Fibroblast of upper back skin (primary cell): ENCODE measurements at places on chromosomes 3 and 15.

- no peak for DNase-seq
These were observed 506.4 kb upstream of the ADAMTS9 start for GRCh38 chr3:65194047-65194714.

DNA sequence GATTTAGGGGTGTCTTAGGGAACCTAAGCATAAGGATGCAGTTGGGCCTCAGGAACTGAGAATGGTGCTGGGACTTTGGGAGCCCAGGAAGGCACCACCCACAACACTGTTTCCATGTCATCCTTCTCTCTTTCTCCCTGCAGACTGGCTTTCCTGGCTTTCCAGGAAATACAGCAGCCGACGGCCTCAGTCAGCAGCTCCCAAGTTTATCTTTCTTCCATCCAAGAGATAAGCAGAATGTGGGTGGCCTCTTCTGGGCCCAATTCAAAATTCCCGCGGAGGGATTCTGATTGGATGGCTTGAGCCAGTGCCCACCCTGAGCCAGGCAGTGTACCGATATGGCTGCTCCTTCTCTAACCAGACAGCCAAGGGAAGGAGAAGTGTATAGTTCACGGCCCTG is 4.5 kb upstream of the CLN6 start:
- no peak for DNase-seq

- peak; percentile 74 for DNase-seq
These were observed 70.7 kb downstream of the SOX2 start for GRCh38 chr3:181782306-181782954.

DNA sequence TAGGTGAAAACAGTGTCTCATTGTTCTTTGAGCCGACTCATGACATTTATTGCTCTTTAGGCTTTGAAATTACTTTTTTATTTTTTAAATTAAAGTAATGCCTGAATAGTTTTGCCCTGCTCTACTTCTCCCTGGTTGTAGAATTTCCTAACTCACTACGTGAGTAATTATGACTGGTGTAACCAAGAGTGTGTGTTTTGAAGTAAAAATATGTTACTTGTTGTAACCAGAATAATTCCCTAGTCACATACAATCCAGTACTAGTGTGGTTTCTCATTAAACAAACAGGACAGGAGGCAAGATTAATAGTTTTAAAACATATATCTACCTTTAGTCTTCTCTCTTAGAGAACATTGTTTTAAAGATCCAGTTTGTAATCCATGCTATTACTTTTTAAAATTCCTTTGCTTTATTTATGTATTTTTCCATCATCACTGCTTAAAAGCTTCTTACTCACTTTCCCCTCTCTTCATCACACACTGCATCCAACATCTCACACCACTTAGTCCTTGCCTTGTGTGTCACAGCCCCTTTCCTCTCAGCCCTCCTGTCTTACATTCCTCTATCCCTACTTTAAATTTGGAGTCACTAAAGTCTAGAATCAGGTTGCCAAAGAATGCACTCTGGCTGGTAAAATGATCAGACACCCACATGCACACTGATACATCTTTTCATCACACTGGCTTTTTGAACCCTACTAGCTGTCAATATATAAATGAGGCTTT is 219.7 kb downstream of the WNT5A start:
- DNase-seq = peak; percentile 64

GRCh38 chr15:65056868-65057548 is 10.8 kb downstream of the RASL12 start:
- no peak for DNase-seq

- DNase-seq = no peak
These were observed 54.0 kb upstream of the MYZAP start for GRCh38 chr15:57537488-57538264.

DNA sequence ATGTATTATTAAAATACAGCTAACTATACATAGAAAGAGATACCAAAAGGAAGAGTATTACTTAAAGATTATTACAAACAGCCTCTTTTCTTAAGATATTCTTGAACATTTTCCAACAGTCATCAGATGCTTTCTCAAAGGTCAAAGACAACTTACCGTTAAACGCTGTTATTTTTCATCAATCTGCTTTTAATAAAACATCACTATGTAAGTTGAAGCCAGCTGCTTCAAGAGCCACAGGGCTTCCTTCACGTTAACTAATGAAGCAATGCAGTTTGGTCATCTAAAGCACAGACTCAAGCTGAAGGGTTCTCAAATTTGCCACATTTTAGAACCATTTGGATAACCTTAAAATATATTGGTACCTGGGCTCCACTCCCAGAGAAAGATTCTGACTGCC is 578.8 kb downstream of the ROBO2 start:
- peak; percentile 0 for DNase-seq

- no peak for DNase-seq
These were observed 241.7 kb upstream of the ICE2 start for GRCh38 chr15:60720493-60721256.

GRCh38 chr3:43932921-43933320 is 242.2 kb downstream of the ABHD5 start:
- DNase-seq = peak; percentile 54

- peak; percentile 51 for DNase-seq
These were observed at the start of gene PLXND1 for GRCh38 chr3:129606636-129607390. PLXND1 (minus strand) TSS chr3:129606676; CDS start chr3:129606639, 37 bp downstream.
